OCI-LY7 (cell line): ENCODE measurements at places on chromosomes 1 and 21. TPM values are rescaled to one million over a fixed set of nuclear protein-coding genes. Genes with fewer than 3 reads are reported as not detected.

GRCh38 chr1:181608386-181608785, 125.1 kb downstream of the CACNA1E start:
- no peak for DNase-seq

DNA sequence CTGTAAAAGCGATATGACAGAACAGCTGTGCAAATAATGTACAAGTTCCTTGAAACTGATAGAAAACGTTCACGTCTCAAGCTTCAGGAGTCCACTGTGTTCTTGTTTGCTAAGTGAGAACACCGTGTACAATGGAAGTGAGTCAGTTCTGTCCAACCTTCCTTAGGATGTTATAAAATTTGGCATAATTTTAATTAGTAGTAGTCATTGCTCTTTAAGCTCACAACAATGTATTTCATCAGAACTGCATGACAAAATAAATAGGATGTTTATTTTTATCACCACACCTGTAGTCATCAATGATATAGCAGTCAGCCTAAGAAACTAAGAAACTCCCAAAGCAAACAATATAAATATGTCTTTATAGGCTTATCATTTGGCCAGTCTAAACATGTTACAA, 53.0 kb downstream of the RGS2 start:
- DNase-seq, result no peak

Gene ETV3L
- not detected in 2 replicates for total RNA-seq

DNA sequence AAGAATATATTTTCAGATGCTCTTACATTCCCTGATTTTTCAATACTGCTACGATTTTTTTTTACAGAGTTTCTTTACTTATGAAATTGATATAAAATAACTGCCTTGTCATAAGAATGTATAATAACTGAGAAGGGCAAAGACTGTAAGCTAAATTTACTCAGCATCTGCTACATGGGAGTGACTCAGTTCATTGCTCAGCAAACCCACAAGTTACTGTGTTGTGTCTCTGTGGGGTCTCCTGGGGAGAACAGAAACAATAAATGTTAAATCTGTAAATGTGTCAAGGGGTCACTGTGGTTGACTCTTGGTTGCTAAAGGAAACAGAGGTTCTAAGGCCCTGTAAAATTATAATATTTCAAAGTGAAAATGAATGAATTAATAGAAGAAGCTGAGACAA, 210.3 kb upstream of the CACYBP start:
- DNase-seq, result no peak

DNA sequence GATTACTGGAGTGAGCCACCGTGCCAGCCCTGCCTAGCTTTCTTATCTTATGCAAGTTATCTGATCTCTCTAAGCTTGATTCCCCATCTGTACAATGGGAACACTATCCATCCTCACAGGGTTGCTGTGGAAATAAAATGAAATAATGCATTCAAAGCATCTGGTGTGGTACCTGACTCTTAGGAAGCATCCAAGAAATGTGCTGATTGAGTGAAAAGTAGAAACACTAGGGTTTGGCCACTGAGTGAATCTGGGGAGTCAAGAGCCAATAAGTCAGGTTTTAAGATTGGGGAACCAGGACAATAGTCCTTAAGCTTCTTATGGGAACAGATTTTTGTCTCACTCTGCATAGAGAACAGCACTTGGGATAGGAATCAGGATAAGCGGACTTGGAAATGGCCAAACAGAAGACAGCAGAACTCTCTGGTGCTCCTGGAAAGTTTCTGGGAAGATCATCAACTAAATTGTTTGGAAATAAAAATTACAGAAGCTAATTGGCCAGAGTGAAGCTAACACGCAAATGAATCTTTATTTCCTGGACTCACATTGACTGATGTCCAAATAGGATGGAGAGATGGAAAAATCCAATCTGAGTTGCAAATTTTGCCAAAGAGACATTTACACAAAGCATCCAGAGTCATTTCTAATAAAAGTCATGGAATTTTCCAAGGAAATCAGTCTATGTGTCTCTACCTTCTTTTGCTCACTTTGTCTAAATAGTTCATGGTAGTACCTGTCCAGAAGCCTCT, 3.3 kb downstream of the PAFAH2 start:
- no peak for DNase-seq

- DNase-seq, result no peak
These were observed 2.8 kb upstream of the LIX1L start for GRCh38 chr1:145960468-145961108.

GRCh38 chr1:109556563-109556962, 8.1 kb downstream of the GNAI3 start:
- no peak for DNase-seq

DNA sequence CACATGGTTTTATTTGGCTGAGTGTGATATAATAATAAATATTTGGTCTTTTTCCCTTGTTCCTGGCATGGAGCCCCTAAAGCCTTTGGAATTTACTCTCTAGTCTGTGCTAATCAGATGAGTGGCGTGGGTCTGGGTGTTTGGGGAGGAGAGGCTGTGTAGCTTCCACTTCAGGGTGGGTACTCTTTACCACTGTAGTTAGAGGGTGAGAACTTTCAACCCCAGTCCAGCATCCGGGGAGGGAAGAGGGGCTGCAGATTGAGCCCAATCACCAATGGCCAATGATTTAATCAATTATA, 20.0 kb downstream of the USP25 start:
- no peak for DNase-seq

Gene SELP
- not detected in 2 replicates for total RNA-seq

Gene IL23R
- 0.13 and 0.23 TPM in 2 replicates for total RNA-seq

Gene GRIK3
- 48.6 and 55.0 TPM in 2 replicates for total RNA-seq

DNA sequence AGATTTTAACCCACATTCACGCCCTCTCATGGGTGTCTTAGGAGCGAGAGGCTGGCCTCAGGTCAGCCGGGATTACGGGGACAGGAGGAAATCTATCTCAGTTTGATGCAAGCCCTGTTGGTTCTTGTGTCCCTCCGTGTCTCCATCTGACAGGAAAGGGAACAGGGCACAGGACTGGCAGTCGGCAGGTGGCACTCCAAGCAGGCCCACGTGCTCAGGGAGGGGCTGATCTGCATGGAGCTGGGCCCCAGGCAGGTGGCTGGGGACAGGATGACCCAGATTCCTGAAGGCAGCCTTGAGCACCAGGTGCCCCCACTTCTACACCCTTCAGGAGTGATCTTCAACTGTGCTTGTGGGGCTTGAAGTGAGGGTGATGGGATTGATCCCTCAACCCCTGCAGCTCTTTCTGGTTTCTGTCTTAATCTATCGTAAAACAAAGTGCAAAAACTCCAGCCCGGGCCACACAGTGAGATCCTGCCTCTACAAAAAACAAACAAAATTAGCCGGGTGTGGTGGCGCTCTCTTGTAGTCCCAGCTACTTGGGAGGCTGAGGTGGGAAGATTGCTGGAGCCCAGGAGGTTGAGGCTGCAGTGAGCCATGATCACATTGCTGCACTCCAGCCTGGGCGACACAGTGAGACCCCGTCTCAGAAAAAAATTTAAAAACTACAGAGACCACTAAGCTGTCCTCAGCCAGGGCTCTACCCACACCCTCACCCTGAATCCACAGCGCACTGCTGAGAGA, 8.3 kb downstream of the PLEKHG5 start:
- no peak for DNase-seq

DNA sequence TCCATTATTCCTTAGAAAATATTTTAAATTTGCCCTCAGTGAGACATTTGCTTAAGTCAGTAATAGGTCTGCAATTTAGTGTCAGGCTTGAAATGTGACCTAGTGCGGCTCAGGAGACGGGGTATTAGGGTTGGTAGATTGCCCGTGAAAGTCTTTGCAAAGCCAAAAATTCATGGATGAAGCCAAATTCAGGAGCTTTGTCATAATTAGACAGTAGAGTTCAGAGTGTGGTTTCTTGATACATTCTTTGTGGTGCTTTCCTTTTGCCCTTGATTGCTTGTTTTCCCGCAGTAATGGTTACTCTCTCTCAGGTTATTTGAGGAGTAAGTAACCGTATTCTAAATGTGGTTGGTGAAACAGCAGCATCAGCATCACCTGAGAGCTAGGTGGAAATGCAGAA, 120.7 kb downstream of the RPS6KC1 start:
- DNase-seq, result no peak

Gene ETS2
- 23.1 and 24.1 TPM in 2 replicates for total RNA-seq

Gene EFCAB7
- total RNA-seq, result 10.4 and 11.8 TPM in 2 replicates

GRCh38 chr1:154820646-154821045, 49.4 kb downstream of the KCNN3 start:
- DNase-seq, result no peak

DNA sequence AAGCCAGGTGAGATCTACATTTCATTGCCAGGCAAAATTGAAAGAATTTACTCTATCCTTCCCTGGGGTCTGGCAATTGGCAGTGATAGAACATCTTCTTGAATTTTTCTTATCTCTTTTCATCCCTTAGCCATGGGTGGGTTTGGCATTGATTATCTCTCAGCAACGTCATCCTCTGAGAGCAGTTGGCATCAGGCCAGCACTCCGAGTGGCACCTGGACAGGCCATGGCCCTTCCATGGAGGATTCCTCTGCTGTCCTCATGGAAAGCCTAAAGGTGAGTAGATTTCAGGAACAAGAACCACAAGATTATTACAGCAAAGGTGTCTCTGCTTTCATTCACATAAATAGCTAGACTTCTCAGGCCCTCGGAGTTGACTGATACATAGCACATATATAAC, 39.3 kb downstream of the NCF2 start:
- no peak for DNase-seq

- no peak for DNase-seq
These were observed 67.0 kb upstream of the KLHDC7A start for GRCh38 chr1:18413541-18414305.

Gene ICOSLG
- total RNA-seq, result 8.3 and 8.6 TPM in 2 replicates

DNA sequence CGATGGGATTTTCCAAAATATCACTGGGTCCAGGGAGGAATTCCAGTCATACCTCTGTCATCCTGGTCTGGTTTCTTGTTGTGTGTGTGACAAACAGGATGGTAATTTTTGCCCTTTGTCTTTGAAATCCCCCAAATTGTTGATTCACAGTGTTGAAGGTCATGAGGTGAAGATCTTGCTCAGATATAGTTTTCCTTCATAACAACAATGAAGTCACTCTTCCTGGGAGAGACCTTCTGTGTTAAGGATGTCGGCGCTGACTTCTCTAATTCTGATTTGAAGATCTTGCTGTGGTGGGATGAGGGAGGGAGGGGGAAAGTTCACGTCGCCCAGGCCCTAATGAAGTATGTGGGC, 32.2 kb upstream of the MPZL1 start:
- DNase-seq, result no peak

DNA sequence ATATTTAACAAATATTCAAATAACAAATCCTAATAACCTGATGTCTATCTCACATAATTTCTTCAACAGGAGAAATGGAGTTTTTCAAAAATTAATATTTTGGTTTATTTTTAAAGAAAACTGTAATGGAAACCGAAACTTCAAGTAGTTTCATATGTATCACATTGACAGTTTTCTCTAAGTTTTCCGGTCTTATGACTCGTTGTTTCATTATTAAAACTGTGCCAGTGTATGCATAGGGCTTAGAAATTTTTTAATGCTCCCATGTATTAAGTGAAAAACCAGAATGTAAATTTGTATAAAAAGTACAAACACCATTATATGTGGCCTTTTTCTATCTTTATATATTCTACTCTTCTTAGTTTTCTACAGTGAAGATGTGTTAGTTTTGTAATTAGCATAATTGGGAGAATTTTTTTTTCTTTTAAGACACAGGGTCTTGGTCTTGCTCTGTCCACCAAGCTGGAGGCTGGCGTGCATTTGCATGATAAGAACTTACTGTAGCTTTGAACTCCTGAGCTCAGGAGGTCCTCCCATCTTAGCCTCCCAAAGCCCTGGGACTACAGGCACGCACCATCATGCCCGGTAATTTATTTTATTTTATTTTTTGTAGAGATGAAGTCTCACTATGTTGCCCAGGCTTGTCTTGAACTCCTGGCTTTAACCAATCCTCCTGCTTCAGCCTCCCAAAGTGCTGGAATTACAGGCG, 43.9 kb upstream of the SAMSN1 start:
- peak; percentile 11 for DNase-seq

- no peak for DNase-seq
These were observed 21.9 kb downstream of the GPR137B start for GRCh38 chr1:236164273-236164672.

Gene KRTAP10-1
- total RNA-seq, result not detected in 2 replicates

GRCh38 chr21:42513151-42513984, at the start of gene SLC37A1:
Gene SLC37A1 (plus strand): TSS chr21:42513852. CDS start chr21:42518455, 4,603 bp downstream.
- peak; percentile 61 for DNase-seq

DNA sequence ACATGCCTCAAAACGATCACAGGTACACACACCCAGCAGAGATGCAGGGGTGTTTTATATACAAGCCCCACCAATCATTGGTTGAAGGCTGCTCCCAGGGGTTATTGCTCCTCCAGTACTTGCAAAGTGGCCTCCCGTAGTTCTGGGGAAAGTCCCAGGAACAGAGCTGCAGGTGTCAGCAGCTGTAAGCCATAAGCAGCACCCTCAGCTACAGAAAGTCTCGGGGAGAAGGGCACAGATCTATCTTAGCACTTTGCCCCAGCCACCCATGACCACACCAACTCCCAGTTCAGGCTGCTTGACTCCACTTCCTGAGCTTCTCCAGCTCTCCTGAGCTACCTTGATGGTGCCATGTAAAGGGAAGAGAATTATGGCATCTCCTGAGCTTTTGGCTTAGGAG, 222.7 kb upstream of the GJB5 start:
- no peak for DNase-seq

Gene TAS1R2
- total RNA-seq, result not detected in 2 replicates

DNA sequence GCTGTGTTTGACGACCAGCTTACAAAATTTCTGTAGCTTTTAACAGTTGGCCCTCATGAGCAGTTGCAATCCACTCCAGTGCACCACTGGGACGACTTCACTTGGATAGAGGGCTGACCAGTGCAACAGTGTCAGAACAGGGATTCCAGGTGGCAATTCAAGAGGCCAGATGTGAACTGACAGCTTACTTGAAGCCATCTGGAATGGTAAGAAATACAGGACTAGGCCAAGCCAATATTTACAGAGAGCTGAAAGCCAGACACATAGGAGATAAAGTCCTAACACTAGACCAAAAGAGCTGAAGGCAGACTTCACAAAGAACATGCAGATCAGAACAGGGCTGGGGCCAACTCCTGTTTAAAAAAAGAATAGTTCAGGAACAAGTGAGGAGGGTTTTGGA, 93.5 kb upstream of the NFIA start:
- DNase-seq, result no peak

GRCh38 chr1:168396940-168397684, 116.4 kb downstream of the TBX19 start:
- no peak for DNase-seq

DNA sequence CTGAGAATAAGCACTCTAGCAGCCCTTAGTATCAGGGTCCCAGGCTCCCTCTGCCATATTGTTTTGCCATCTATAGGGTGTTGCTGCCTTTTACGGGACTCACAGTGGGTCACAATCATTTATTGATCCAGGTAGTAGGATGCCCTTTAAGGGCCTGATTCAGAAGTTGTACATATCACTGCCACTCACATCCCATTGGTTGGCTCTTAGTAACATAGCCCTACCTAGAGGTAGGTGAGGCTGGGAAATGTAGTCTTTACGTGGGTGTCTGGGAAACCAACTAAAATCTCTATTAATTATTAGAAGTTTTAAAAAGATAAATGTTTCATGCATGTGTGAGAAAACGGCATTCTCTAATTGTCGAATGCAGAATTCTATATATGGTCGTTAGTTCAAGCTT, 78.8 kb upstream of the ATP5PO start:
- no peak for DNase-seq
